ENCODE measurements at places on chromosomes 2 and 18. TPM values are rescaled to one million over a fixed set of nuclear protein-coding genes. Genes with fewer than 3 reads are reported as not detected.

COLEC11 gene
- 7.9 TPM for polyA plus RNA-seq

REG1B gene
- polyA plus RNA-seq: 24,061 TPM

POTEJ gene
- polyA plus RNA-seq: not detected

EIF2AK3 gene
- polyA plus RNA-seq: 19.8 TPM

TLX2 gene
- 0.03 TPM for polyA plus RNA-seq

SH3RF3 gene
- polyA plus RNA-seq: 5.4 TPM

DSG2 gene
- polyA plus RNA-seq: 13.4 TPM

CYP27A1 gene
- 4.8 TPM for polyA plus RNA-seq

RPRM gene
- polyA plus RNA-seq: 1.7 TPM

ALK gene
- polyA plus RNA-seq: 0.02 TPM

CEP76 gene
- 2.9 TPM for polyA plus RNA-seq

TMEM163 gene
- 2.4 TPM for polyA plus RNA-seq

ANKRD30BL gene
- polyA plus RNA-seq: not detected

DYNAP gene
- polyA plus RNA-seq: not detected

MDH1B gene
- 0.30 TPM for polyA plus RNA-seq

PLGLB1 gene
- 0.87 TPM for polyA plus RNA-seq

ZNF385B gene
- polyA plus RNA-seq: 6.2 TPM

CDH2 gene
- polyA plus RNA-seq: 1.1 TPM

PER2 gene
- 5.6 TPM for polyA plus RNA-seq

POTEI gene
- polyA plus RNA-seq: not detected

TYMS gene
- polyA plus RNA-seq: 1.2 TPM

TMEM37 gene
- 9.2 TPM for polyA plus RNA-seq

GDF7 gene
- polyA plus RNA-seq: not detected

AFG3L2 gene
- 16.9 TPM for polyA plus RNA-seq

NLRC4 gene
- polyA plus RNA-seq: 0.25 TPM

QPCT gene
- polyA plus RNA-seq: 3.3 TPM

MOCOS gene
- polyA plus RNA-seq: 1.1 TPM

SMYD1 gene
- 0.06 TPM for polyA plus RNA-seq

KCNJ3 gene
- 0.15 TPM for polyA plus RNA-seq

EFHD1 gene
- polyA plus RNA-seq: 59.5 TPM

TNS1 gene
- polyA plus RNA-seq: 171 TPM

SCYGR4 gene
- polyA plus RNA-seq: 0.22 TPM

UBXN4 gene
- polyA plus RNA-seq: 38.0 TPM

PPP4R3B gene
- polyA plus RNA-seq: 34.9 TPM

HADHA gene
- 176 TPM for polyA plus RNA-seq

MC4R gene
- not detected for polyA plus RNA-seq

NDUFS1 gene
- polyA plus RNA-seq: 23.3 TPM

ROCK1 gene
- polyA plus RNA-seq: 22.8 TPM

TFCP2L1 gene
- polyA plus RNA-seq: 1.6 TPM

KCNE4 gene
- 6.9 TPM for polyA plus RNA-seq

TPO gene
- polyA plus RNA-seq: 9.2 TPM

HOXD1 gene
- polyA plus RNA-seq: 0.83 TPM

ALLC gene
- 0.45 TPM for polyA plus RNA-seq

CRYGC gene
- polyA plus RNA-seq: not detected

RMC1 gene
- 18.4 TPM for polyA plus RNA-seq

C2orf76 gene
- polyA plus RNA-seq: 31.9 TPM

ITPRIPL1 gene
- polyA plus RNA-seq: 0.36 TPM

PDE1A gene
- polyA plus RNA-seq: 27.3 TPM

PKDCC gene
- polyA plus RNA-seq: 46.7 TPM

RNU2-63P gene
- not detected for polyA plus RNA-seq

HOXD13 gene
- polyA plus RNA-seq: 0.51 TPM

CNRIP1 gene
- 26.6 TPM for polyA plus RNA-seq

MC5R gene
- polyA plus RNA-seq: not detected

ATP5MC3 gene
- 157 TPM for polyA plus RNA-seq

Measured in adipose tissue (tissue), 3 donors.